Activated CD4-positive, alpha-beta T cell treated with anti-CD3 and anti-CD28 coated beads, Interleukin-2, amount 10 ng/mL, durations not matched to agents 7 days and 5 days (primary cell): ENCODE measurements at places on chromosomes 4 and X. TPM values are rescaled to one million over a fixed set of nuclear protein-coding genes. Genes with fewer than 3 reads are reported as not detected.

DNA sequence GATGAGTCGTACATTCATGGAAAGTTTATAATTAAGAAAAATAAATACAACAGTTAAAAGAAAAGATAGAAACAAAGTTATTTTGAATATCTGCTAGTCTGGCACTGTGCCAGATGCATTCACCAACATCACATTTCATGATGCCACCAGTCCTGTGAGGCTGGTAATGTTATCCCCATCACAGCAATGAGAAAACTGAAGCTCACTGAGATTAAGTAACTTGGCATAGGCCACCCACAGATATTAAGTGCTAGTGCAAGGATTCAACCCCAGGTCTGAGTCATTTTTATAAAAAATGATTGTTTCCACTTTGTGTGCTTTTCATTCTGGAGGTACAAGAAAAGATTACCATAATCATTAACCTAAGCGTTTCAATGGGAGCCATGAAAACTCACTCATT, 65.0 kb upstream of the IL15 start:
- DNase-seq: no peak

The LRAT gene
- not detected for total RNA-seq

The IL2 gene
- 0.84 TPM for total RNA-seq

The IQSEC2 gene
- total RNA-seq: 0.10 TPM

GRCh38 chrX:63657821-63658220, 127.2 kb downstream of the ARHGEF9 start:
- DNase-seq: no peak
- no peaks in the 10 kb centered on the region for H3K27me3 ChIP-seq
- no peaks in the 10 kb centered on the region for H3K4me1 ChIP-seq
- H3K36me3 ChIP-seq: peaks cover 19% of the 10 kb centered on the region

The DAPP1 gene
- 39.5 TPM for total RNA-seq

DNA sequence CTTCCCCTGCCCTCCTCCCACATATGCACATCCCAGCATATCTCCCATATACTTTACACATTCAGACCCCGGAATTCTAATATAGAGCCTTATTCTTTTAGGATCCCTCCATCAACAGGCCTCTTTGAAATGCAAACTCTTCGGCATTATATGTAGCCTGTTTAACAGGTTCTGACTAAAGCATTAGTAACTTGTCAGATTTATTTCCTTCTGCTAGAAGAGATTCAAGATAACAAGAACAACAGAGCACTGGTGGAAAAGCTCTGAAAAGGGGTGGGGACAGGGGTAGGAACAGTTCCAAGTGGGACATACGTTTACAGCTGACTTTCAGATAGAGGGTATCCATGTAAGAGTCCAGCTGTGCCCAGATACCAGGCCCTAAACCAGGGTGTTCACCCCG, 31.7 kb upstream of the PRPS1 start:
- peaks cover 2% of the 10 kb centered on the region for H3K27me3 ChIP-seq
- H3K36me3 ChIP-seq: no peaks in the 10 kb centered on the region
- H3K27ac ChIP-seq: no peak overlapping the region
- no peak for DNase-seq

DNA sequence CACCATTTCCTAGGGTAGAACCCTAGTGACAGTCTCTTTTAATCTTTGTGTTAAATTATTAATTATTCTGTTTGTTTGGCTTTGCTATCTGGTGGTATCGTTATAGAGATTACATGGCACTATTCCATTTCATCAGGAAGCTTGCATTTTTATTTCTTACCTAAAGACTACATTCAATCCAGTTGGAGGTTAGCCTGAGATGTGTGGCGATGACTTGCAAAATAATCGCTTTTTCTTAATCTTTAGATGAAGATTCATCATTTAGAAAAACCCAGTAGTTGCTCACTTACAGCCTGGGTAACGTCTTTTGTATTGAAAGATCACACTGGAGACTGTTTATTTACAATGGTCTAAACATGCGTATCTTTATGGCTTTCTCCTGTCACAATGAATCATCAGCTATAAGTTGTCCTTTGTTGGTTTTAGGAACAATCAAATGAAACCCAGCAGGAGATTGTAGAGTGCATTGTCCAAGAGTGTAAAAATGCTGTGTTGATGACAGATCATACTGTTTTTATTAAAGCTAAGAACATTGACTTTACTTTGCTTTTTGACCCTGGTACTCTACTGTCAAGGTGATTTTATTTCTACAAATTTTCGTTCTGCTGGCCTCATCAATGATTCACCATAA, 281.7 kb upstream of the PITX2 start:
- DNase-seq: no peak
- H3K27ac ChIP-seq: no peak overlapping the region
- no peaks in the 10 kb centered on the region for H3K4me1 ChIP-seq
- H3K36me3 ChIP-seq: no peaks in the 10 kb centered on the region
- H3K4me3 ChIP-seq: no peak overlapping the region
